NCI-H1417 (cell line): ENCODE measurements at places on chromosomes 2 and 18.
A peak's percentile ranks its signal among the peaks of the same experiment; 100 is the strongest.

- no peak for DNase-seq
Measured at GRCh38 chr2:180495606-180496005, 484.8 kb upstream of the UBE2E3 start.

GRCh38 chr2:188494906-188495305 lies 203.2 kb downstream of the GULP1 start:
- DNase-seq, result no peak

- DNase-seq, result no peak
Measured at GRCh38 chr2:171271386-171271785, 110.7 kb upstream of the TLK1 start.

DNA sequence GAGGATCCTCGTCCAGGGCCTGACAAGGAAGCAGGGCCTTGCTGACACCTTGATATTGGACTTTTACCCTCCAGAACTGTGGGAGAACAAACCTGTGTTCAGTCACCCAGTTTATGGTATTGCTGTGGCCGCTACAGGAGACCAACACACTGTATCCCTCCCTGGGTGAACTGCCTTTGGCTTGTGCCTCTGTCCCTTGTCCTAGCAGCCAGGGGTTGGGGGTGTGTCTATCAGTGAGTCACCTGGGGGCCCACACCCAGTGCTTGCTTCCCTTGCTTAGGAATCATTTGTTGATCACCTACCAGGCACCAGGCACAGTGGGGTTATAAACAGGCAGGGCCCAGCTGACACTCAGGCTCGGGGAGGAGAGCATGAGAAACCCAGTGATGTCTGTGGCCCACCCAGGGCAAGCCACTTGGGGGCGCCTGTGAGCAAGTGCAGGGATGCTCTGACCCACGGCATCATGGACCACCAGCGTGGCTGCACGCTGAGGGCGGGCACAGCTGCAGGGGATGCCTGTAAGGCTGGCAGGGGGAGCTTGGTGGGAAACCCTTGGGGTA lies 17.1 kb downstream of the TMEM185B start:
- peak; percentile 3 for DNase-seq

- no peak for DNase-seq
Measured at GRCh38 chr2:128450211-128451024, 131.8 kb upstream of the HS6ST1 start.

DNA sequence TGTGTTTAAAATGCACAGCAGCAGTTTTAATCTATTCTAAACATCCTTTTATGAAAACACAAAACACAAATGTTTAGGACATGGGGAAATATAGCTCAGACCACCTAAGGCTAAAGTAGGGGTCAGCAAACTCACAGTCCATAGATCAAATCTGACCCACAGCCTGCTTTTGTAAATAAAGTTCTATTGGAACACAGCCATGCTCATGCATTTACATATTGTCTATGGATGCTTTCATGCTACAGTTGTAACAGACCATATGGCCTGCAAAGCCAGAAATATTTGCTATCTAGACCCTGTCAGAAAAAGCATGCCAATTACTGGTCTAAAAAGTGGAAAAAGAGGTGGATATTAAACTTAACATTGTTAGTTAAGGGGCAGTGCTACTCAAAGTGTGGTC lies 1105.4 kb upstream of the KLHL29 start:
- DNase-seq, result no peak

DNA sequence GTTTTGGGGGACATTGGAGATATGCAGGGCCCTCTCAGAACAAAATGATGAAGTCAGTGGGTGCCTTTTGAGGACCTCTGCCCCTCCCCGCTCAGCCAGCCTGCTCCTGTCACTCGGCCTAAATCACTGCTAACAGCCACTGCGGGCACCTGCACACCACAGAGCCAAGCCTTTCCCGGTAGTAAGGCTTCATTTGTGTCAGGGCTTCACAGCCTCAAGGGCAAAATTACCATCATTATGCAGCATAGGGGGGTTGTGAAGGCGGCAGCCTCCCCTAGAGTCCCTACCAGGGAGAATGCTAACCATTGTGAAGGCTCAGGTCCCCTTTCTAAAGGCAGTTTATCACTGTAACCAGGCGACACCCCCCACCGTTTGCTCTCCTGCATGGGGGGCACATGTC lies 519.8 kb upstream of the MYT1L start:
- DNase-seq, result peak; percentile 94

GRCh38 chr2:149021271-149021719 lies 17.2 kb upstream of the LYPD6B start:
- DNase-seq, result no peak

- no peak for DNase-seq
Measured at GRCh38 chr2:48983551-48983950, 170.8 kb downstream of the FSHR start.

DNA sequence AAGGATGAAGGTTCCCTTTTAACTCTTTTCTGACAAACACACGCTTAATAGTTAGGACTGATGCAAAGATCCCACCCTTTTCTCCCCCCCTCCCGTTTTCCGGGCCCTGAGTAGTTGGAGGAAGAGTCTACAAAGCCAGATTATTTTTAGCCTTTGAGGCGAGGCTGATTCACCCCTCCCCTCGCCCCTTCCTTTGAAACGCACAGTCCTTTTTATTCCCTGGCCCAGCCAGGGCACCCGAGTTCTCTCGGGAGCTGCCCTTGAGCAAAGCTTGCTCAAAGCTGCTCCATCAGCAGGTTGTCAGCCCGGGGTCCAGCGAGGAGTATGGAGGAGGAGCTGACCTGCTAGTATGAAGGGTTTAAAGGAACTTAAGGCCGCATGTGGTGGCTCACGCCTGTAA lies 47.1 kb upstream of the SPRED2 start:
- DNase-seq, result no peak

DNA sequence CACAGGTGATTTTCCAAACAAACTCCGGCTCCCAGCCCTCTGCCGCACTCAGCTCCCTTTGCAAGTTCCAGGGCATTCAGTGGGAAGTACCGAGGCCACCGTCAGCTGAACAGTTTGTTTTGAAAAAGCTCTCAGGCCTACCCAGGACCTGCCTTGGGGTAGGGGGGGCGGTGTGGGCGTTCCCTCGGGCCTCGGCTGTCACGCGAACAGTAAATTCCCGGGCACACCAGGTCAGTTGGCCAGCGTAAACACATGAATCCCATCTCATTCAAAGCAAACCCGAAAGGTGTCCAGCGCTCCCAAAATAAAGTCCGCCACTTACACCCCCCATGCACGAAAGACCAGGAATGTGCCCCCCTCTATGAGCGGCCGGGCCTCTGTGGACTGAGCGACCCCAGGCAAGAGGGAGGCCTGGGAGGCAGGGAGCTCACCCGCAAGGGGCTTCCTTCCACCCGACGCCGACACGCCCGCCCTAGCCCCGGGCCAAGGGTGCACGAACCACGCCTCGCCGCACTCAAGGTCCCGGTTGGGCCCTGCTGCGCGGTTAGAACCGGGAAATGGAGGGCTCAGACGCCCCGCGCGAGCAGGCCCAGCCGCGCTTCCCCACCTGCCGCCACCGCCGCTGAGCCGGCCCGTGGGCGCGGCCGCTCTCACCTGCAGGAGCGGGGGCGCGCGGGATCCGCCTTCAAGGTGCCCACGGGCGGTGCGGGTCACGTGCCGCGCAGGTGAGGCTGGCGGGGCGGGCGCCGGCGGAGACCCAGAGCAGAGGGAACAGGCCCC lies at the start of gene WDSUB1:
TSS of gene WDSUB1 (minus strand) at position 775 of the 780 bp plus-strand sequence. CDS start 3,634 bp downstream, outside the sequence.
- DNase-seq, result peak; percentile 55

GRCh38 chr2:46157072-46157965 lies 139.9 kb upstream of the EPAS1 start:
- no peak for DNase-seq

GRCh38 chr2:36493306-36493705 lies 104.7 kb downstream of the FEZ2 start:
- DNase-seq, result no peak

- no peak for DNase-seq
Measured at GRCh38 chr18:4119813-4120212, 335.3 kb downstream of the DLGAP1 start.

DNA sequence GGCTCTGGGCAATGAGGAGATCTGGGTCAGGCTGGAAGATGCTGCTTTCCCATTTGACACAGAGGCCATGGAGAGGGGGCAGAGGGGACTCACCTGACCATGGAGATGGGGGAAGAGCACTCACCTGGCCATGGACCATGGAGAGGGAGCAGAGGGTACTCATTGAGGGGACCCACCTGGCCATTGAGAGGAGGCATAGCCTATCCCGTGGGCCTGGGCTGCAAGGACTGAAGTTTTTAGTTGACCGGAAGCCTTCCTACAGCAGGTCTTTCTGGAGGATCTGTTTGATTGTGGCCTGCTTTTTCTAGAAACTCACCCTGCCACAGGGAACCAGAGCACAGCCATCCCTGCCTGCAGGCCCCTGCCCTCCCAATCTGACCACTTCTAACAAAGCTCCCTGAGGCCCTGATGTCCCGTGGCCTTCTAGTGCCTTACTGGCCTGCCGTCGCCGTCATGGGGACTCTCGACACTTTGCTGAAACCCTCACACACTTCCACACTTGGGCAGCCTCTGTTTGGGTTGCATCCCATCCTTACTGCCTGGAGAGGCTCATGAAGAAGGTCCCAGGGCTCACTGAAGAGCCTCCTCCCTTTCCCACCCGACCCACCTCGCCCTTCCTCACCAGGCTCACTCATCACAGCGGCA lies 5.1 kb upstream of the PROM2 start:
- no peak for DNase-seq

DNA sequence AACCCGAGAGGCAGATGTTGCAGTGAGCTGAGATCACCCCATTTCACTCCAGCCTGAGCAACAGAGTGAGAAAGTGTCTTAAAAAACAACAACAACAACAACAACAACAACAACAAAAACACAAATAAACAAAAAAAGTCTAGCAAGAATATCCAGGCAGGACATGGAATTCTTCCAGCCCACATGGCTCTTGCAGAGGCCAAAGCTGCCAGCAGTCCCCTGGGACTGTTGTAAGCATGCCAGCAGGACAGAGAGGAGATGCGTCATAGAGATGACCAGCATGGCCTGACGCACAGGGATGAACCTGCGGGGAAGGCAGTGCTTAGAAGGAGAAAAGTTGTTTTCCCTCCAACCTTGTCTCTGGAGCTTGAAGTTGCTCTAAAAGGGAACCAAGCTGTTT lies 182.3 kb upstream of the PGAP1 start:
- no peak for DNase-seq

- DNase-seq, result no peak
Measured at GRCh38 chr18:47724186-47724975, 206.1 kb downstream of the SMAD2 start.

GRCh38 chr2:120220756-120221155 lies 2.4 kb downstream of the TMEM185B start:
- no peak for DNase-seq

- DNase-seq, result no peak
Measured at GRCh38 chr2:53182601-53183000, 585.0 kb upstream of the CHAC2 start.
